Stomach (tissue), 19 donors: ENCODE measurements at places on chromosomes 1 and 21.

DNA sequence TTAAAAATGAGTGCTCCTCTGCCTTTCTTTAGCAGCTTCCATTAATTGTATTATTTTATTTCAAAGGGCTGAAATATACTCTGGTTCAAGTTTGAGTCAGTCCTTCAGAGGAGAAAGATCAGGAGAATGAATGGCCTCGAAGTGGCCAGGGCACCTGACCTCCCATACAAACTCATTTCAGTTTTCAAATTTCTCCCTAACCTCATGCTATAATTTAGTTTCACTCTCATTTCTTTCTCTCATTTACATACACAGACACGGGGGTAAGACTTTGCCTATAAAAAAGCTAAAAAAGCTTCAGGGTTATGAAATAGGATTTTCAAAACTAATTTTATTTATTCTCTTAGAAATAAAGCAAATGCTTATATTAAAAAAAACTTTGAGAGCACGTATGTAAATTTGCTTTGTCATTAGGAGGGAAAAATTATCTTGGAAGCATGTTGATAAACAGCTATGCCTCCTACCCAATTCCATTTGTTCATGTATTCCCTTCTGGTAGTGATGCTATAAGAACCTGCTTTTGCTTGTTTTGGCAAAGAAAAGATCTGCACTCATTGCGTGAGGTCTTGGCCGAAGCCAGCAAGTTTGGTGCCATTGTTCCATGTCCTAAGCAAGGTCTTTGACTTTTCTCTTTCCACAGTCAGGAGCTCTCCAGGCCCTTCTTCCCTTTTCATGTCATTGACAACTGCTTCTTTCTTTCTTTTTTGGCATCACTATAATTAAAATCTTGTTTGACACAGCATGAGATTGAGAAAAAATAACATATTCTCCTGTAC lies 80.4 kb upstream of the LRRC53 start:
- H3K36me3 ChIP-seq, result no peaks in the 10 kb centered on the region
- no peak overlapping the region for H3K27ac ChIP-seq
- H3K4me3 ChIP-seq, result no peak overlapping the region
- DNase-seq, result no peak
- no peaks in the 10 kb centered on the region for H3K27me3 ChIP-seq

GRCh38 chr1:54003249-54003646 lies 14.7 kb downstream of the LDLRAD1 start:
- H3K4me1 ChIP-seq, result peaks cover 9% of the 10 kb centered on the region
- peak; percentile 8 for DNase-seq
- no peak overlapping the region for H3K27ac ChIP-seq
- no peaks in the 10 kb centered on the region for H3K36me3 ChIP-seq
- no peak overlapping the region for H3K4me3 ChIP-seq
- no peaks in the 10 kb centered on the region for H3K27me3 ChIP-seq

- peak overlapping the region; percentile 98 for H3K27ac ChIP-seq
- H3K27me3 ChIP-seq, result no peaks in the 10 kb centered on the region
- H3K4me1 ChIP-seq, result peaks cover 16% of the 10 kb centered on the region
These were observed 648 bp upstream of the ADAR start for GRCh38 chr1:154608397-154609270.

GRCh38 chr1:29317063-29317915 lies 81.0 kb downstream of the PTPRU start:
- no peak overlapping the region for H3K4me3 ChIP-seq
- H3K27ac ChIP-seq, result no peak overlapping the region
- H3K4me1 ChIP-seq, result no peaks in the 10 kb centered on the region
- peaks cover 68% of the 10 kb centered on the region for H3K36me3 ChIP-seq
